Cerebellum (tissue), 4 donors: ENCODE measurements at places on chromosomes 3 and 15. TPM values are rescaled to one million over a fixed set of nuclear protein-coding genes. Genes with fewer than 3 reads are reported as not detected.

Gene ZNF860
- total RNA-seq, result 1.8 TPM

DNA sequence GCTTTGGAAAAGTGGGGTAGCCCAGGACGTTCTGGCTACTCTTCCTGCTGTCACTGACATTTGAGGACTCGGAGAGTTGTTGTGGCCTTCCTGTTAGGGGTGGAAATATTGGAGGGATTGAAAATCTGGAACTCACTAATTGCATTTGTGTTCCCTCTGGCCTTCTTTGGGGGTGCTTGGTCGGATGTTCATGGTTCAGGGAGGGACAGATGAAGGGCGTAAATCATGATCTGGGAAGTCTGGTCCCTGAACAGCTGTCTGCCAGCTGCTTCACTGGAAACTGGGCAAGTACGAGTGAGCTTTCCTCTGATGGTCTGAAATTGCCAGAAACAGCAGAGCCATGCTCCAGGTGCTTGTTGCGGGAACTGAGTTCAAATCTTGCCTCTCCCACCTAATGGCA, 327.8 kb upstream of the C2CD4B start:
- no peak for DNase-seq

DNA sequence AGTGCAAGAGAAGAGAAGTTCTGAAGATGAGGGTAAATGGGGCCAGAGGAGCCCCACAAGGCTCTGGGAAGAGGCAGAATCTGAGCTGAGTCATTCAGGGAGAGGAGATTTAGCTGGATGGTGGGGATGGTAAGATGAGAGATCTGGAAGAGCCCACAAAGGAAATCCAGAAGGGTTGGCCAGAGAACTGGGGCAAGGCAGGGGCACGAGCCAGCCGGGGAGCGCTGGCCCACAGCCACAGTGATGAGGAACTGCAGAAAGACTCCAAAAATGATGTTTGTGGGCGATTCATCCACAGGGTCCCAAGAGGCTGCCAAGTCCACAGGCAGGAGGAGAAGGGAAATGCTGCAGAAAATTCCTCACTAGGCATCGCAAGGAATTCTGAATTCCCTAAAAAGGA, 75.9 kb upstream of the ATP2B2 start:
- DNase-seq, result no peak

DNA sequence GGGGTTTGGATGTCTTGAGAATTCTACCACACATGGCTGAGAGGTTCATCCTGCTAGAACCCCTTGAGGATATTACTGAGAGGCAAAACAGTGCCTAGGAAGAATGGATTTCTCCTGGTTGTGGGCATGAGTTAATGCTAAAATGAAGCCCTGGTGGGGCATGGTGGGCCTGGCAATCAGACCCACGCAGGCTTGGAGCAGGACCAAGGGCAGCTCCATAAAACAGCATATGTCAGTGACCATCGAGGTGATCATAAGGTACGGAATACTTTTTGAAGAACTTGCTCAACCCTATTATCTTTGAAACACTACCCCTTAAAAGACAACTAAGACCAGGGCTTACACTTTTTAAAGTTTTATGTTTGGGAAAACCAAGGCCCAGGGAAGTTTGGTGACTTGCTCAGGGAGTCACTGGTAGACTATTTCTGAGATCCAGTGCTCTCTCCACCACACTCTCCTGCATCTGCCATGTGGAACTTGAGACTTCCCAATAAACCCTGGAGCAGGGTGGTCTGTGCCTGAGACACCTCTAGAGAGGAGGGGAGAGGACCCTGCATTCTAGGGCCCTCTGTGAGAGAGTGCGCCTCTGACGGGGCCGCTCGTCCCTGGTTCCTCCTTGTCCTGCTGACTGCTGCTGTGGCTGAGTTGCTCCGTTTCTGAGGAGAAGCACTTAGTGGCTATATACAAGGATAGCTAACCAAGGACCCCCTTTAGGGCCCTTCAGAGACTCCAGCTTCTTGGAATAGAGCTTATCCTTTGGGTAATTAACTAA, 28.0 kb upstream of the TIMP4 start:
- DNase-seq, result no peak

GRCh38 chr15:78734451-78735064, 76.7 kb downstream of the ADAMTS7 start:
- DNase-seq, result no peak

- DNase-seq, result no peak
Measured at GRCh38 chr3:193767353-193768069, 174.5 kb downstream of the OPA1 start.

DNA sequence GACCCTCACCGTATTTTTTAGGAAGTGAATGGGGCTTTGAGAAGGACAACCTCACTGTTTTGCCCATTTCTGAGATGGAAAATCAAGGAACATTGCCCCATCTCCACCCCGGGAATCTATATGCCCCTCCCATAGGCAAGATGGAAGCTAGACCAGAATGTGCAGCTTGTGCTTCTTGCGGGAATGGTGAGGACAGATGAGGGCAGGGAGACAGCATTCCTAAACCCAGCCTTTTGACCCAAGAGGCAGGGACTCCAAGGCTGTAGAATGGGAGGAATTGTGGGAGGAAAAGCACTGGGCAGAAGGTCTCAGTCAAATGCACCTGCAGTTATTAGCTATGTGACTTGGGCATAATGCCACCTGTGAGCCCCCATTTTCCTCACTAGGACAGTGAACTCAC, 66.9 kb downstream of the SMAD3 start:
- no peak for DNase-seq

- DNase-seq, result no peak
Measured at GRCh38 chr3:157922614-157923013, 183.6 kb downstream of the SHOX2 start.
